ENCODE measurements at places on chromosomes 13 and 19.
A peak's percentile ranks its signal among the peaks of the same experiment; 100 is the strongest.

GRCh38 chr13:99000137-99000536 is 22.3 kb upstream of the DOCK9 start:
- no peak for DNase-seq
- no peak overlapping the region for H3K4me3 ChIP-seq
- no peak overlapping the region for H3K27ac ChIP-seq
- H3K4me1 ChIP-seq = peaks cover 3% of the 10 kb centered on the region
- H3K36me3 ChIP-seq = no peaks in the 10 kb centered on the region

DNA sequence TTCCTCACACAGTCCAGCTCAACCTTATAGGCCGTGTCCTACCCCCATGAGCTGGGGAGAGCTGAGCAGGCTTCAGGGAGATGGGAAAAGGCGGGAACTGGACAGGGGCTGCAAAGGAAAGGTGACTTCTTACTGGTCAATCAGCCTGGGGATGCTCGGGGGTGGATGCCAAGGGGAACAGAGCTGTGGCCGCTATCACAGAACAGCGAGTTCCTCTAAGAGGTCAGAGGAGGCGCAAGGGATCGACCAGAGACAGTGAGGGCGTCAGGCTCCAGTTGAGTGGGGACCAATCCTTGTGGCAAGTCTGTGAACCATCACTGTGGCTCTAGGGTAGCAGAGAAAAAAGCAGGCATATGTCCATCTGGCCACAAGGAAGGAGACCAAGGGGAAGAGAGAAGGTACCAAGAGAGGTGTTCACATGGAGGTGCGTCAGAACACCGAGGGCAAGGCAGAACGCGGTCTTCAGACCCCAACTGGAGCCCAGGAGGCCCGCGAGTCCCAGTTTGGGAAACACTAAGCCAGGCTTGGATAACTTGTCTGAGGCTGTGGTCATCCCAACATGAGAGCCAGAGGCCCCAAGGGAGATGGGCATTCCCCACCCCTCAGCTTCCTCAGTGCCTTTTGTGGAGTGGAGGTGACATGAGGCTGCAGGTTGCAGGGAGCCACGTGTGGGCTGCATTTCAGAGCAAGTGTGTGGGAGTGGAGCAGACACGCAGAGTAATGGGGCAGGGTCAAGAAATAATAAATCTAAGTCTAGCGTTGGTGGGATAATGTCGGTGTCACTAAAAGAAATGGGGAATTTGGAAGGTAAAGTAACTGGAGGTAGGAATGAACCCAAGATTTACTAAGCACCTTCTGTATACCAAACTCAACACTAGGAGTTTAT is 3.9 kb downstream of the F10 start:
- no peaks in the 10 kb centered on the region for H3K4me1 ChIP-seq
- no peak for DNase-seq
- H3K27ac ChIP-seq = no peak overlapping the region
- H3K36me3 ChIP-seq = no peaks in the 10 kb centered on the region
- no peaks in the 10 kb centered on the region for H3K27me3 ChIP-seq

DNA sequence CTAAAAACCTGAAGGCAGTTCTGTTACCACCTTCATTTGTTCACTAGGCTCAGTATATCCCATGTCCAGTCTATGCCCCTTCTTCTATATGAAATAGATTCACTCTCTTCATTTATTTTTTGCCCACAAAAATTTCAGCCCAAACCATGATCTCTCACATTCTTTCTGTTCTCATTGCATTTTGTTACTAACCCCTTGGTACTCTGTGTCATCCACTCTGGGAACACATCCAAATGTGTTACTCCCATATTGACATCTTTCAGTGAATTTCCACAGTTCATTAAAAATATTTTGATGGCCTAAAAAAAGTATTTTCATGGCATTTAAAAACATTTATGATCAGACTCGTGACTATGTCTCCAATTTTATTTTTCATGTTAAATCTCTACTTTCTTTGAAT is 378.9 kb downstream of the SLITRK1 start:
- no peaks in the 10 kb centered on the region for H3K27me3 ChIP-seq
- H3K4me1 ChIP-seq = no peaks in the 10 kb centered on the region
- H3K4me3 ChIP-seq = no peak overlapping the region
- no peaks in the 10 kb centered on the region for H3K36me3 ChIP-seq
- no peak overlapping the region for H3K27ac ChIP-seq

DNA sequence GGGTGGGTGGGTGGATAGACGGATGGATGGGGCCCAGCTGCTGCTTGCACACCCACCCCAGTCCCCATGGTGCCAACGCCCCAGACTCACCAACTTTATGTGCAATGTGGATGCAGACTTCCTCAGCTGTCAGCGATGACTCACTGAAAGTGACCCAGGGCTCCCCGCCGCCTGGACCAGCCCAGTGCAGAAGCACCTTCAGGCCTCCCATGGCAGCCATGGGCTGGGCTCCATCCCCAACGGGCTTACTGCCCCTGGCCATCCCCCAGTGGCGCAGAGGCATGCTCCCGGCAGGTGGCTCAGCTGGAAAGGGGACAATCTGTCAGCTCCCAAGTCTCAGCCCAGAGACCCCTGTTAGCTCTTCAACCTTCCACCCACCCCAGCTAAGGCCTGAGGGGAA is 2.2 kb downstream of the TYK2 start:
- no peak overlapping the region for H3K4me3 ChIP-seq
- no peak for DNase-seq
- no peaks in the 10 kb centered on the region for H3K27me3 ChIP-seq

- no peak overlapping the region for H3K4me3 ChIP-seq
- no peak for DNase-seq
- H3K36me3 ChIP-seq = no peaks in the 10 kb centered on the region
- H3K4me1 ChIP-seq = no peaks in the 10 kb centered on the region
- no peak overlapping the region for H3K27ac ChIP-seq
These were observed 20.5 kb downstream of the HIF3A start for GRCh38 chr19:46317339-46317738.

DNA sequence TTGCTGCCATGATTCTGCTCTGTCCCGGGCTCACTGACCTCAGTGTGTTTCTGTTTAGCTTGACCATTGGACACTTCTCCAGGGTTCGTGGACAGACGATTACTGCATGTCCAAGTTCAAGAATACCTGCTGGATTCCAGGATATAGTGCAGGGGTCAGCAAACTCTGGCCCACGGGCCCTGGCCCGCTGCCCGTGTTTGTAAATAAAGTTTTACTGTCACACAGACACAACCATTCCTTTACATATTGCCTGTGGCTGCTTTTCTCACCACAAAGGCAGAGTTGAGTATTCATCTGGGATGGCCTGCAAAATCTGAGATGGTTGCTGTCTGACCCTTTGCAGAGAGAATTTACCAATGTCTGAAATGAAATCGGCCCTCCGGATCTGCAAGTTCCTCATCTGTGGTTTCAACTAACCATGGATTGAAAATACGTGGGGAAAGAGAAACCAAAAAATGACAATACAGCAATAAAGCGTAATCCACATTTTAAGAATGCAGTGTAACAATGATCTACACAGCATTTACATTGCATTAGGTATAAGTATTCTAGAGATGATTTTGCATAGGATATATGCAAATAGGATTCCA is 25.9 kb upstream of the F2RL3 start:
- H3K4me1 ChIP-seq = no peaks in the 10 kb centered on the region
- no peaks in the 10 kb centered on the region for H3K27me3 ChIP-seq
- no peak overlapping the region for H3K4me3 ChIP-seq

- no peaks in the 10 kb centered on the region for H3K4me1 ChIP-seq
- H3K27ac ChIP-seq = no peak overlapping the region
- no peaks in the 10 kb centered on the region for H3K36me3 ChIP-seq
- no peak overlapping the region for H3K4me3 ChIP-seq
- DNase-seq = no peak
These were observed 19.1 kb downstream of the GPR183 start for GRCh38 chr13:99288089-99288488.

- no peak overlapping the region for H3K4me3 ChIP-seq
- DNase-seq = no peak
- H3K4me1 ChIP-seq = no peaks in the 10 kb centered on the region
- H3K36me3 ChIP-seq = no peaks in the 10 kb centered on the region
- no peaks in the 10 kb centered on the region for H3K27me3 ChIP-seq
These were observed 16.8 kb downstream of the ADGRE2 start for GRCh38 chr19:14761607-14762006.

GRCh38 chr13:69553976-69554375 is 553.6 kb upstream of the ATXN8OS start:
- H3K27ac ChIP-seq = no peak overlapping the region
- no peak for DNase-seq
- H3K36me3 ChIP-seq = no peaks in the 10 kb centered on the region
- H3K4me1 ChIP-seq = no peaks in the 10 kb centered on the region

GRCh38 chr13:94712812-94713560 is 641 bp upstream of the SOX21 start:
- peak overlapping the region; percentile 39 for H3K27ac ChIP-seq
- no peaks in the 10 kb centered on the region for H3K4me1 ChIP-seq
- H3K36me3 ChIP-seq = no peaks in the 10 kb centered on the region
- H3K4me3 ChIP-seq = peak overlapping the region; percentile 37
- peak; percentile 56 for DNase-seq

GRCh38 chr13:20077086-20077485 is 83.8 kb downstream of the GJA3 start:
- no peaks in the 10 kb centered on the region for H3K4me1 ChIP-seq
- DNase-seq = no peak
- H3K36me3 ChIP-seq = no peaks in the 10 kb centered on the region
- no peaks in the 10 kb centered on the region for H3K27me3 ChIP-seq

DNA sequence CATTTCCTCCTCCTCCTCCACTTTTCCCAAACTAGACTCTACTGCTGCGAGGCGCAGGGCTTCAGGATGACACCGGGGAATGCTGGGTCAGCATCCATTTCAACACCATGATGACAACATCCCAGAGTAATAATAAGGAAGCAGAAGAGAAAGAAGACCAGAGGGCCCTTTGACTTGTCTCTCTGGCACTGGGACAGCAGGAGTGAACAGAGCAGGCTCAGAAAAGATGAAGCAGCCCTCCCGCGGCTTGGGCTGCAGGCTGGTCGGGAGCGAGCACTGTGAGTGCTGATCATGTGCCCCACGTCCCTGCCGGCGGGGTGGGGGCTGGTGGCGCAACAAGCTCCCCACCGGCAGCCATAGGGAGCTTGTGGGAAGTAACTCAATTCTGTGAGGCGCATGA is 30.5 kb downstream of the RANBP3 start:
- DNase-seq = no peak
- no peak overlapping the region for H3K27ac ChIP-seq
- H3K27me3 ChIP-seq = no peaks in the 10 kb centered on the region

- H3K4me3 ChIP-seq = no peak overlapping the region
- H3K27me3 ChIP-seq = no peaks in the 10 kb centered on the region
- H3K4me1 ChIP-seq = no peaks in the 10 kb centered on the region
- H3K36me3 ChIP-seq = no peaks in the 10 kb centered on the region
- DNase-seq = no peak
These were observed 192.8 kb upstream of the TSC22D1 start for GRCh38 chr13:44768775-44769581.

GRCh38 chr13:28744656-28745055 is 25.9 kb upstream of the SLC46A3 start:
- H3K4me3 ChIP-seq = no peak overlapping the region
- H3K36me3 ChIP-seq = no peaks in the 10 kb centered on the region
- H3K27me3 ChIP-seq = no peaks in the 10 kb centered on the region
- no peak for DNase-seq

DNA sequence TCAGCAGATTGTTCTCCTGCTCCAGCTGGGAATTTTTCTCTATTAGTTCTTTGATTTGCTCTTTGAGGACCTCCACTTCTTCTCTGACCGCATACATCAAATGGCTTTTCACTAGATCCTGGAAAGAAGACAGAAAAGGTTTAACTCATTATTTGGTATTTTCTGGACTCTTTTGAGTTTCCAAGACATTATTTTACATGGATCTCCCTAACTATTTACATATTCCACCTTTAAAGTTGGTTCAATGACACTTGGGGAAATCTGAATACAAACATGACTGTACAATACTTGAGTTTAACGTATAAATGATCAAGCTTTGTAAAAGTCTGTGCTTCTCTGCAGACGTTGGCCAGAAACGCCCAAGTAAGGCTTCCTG is 61.1 kb downstream of the SERP2 start:
- H3K4me1 ChIP-seq = peaks cover 3% of the 10 kb centered on the region
- H3K4me3 ChIP-seq = peak overlapping the region; percentile 72
- H3K36me3 ChIP-seq = peaks cover 13% of the 10 kb centered on the region
- no peak for DNase-seq

GRCh38 chr19:15178629-15179308 is 22.0 kb downstream of the NOTCH3 start:
- H3K36me3 ChIP-seq = no peaks in the 10 kb centered on the region
- H3K4me1 ChIP-seq = no peaks in the 10 kb centered on the region
- DNase-seq = no peak
- H3K27ac ChIP-seq = no peak overlapping the region
- H3K4me3 ChIP-seq = no peak overlapping the region

GRCh38 chr19:5037936-5038335 is 69.0 kb downstream of the KDM4B start:
- no peak overlapping the region for H3K4me3 ChIP-seq
- peaks cover 37% of the 10 kb centered on the region for H3K4me1 ChIP-seq
- no peak for DNase-seq
- H3K27me3 ChIP-seq = no peaks in the 10 kb centered on the region
- H3K27ac ChIP-seq = peak overlapping the region; percentile 71

- H3K4me1 ChIP-seq = no peaks in the 10 kb centered on the region
- no peak overlapping the region for H3K4me3 ChIP-seq
- DNase-seq = no peak
- H3K36me3 ChIP-seq = no peaks in the 10 kb centered on the region
- no peak overlapping the region for H3K27ac ChIP-seq
These were observed 10.2 kb downstream of the DHRS12 start for GRCh38 chr13:51793570-51794271.

- no peaks in the 10 kb centered on the region for H3K4me1 ChIP-seq
- H3K27ac ChIP-seq = no peak overlapping the region
- H3K4me3 ChIP-seq = no peak overlapping the region
These were observed 21.6 kb upstream of the WDR88 start for GRCh38 chr19:33110137-33110910.

DNA sequence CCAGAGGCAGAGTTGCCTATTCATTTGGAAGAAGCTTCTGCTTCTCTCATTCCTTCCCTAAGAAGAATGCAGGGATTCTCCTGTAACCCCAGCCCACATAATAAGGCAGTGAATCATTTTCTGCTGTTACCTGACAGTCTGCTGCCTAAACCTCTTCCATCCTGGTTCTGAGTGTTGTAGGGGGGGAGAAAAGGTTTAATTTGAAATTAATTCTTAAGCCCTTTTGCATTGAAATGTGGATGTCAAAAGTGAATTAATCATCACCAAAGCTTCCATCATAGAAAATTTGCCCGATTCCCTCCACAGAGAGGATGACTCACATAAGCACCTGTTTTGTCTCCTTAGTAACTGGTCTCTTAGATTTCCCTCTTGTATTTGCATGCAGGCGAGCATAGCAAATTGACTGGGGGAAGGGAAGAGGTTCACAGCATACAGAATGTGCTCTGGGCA is 146.7 kb upstream of the FNDC3A start:
- DNase-seq = no peak
- no peak overlapping the region for H3K27ac ChIP-seq
- H3K36me3 ChIP-seq = no peaks in the 10 kb centered on the region
- no peak overlapping the region for H3K4me3 ChIP-seq
- H3K27me3 ChIP-seq = no peaks in the 10 kb centered on the region

GRCh38 chr13:19993024-19993423 is 34.5 kb downstream of the ZMYM2 start:
- no peak for DNase-seq
- H3K27me3 ChIP-seq = no peaks in the 10 kb centered on the region
- no peak overlapping the region for H3K27ac ChIP-seq
- H3K4me3 ChIP-seq = no peak overlapping the region
- H3K4me1 ChIP-seq = no peaks in the 10 kb centered on the region
- H3K36me3 ChIP-seq = peaks cover 5% of the 10 kb centered on the region

GRCh38 chr13:74243637-74244526 is 109.7 kb upstream of the KLF12 start:
- no peak overlapping the region for H3K4me3 ChIP-seq
- no peak for DNase-seq
- H3K4me1 ChIP-seq = no peaks in the 10 kb centered on the region
- H3K27ac ChIP-seq = no peak overlapping the region
- H3K27me3 ChIP-seq = no peaks in the 10 kb centered on the region
